Activated naive CD4-positive, alpha-beta T cell treated with anti-CD3 and anti-CD28 coated beads for 36 hours (primary cell): ENCODE measurements at places on chromosomes 2 and 18.
A peak's percentile ranks its signal among the peaks of the same experiment; 100 is the strongest.

DNA sequence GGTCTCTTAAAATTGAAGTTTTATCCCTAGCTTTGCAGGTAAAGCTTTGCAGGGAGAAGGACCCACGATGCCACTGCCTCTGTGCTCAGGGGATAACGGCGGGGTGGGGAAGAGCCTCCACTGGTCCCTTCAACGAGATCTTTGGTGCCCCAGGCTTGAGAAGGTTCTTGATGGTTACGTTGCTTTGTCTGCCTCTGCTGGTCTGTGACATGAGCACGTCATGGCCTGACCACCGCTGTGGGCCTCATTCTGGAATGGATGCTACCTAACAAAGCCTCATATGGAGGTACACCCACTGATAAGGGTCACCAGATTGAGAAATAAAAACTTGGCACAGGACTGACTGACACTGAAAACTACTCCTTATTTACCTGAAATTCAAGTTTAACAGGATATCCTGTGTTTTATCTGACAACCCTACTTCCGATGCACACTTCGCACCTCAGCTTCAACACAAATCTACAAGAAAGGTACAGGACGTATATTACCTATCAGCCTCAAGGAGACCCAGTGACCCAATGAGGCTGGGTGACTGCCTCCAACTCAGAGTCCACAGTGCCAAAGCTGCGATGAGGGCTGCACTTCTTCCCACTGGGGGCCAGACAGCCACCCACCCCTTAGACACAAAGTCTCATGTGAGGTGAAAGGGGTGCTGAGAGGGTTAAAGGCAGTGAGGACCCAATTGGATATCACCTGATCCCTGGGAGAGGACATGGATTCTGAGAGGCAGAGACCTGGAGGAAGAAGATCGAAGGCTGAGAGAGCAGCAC is 64.9 kb downstream of the EIPR1 start:
- peaks cover 6% of the 10 kb centered on the region for H3K4me1 ChIP-seq
- H3K36me3 ChIP-seq, result peaks cover 1% of the 10 kb centered on the region
- H3K27ac ChIP-seq, result no peak overlapping the region

- H3K27me3 ChIP-seq, result no peaks in the 10 kb centered on the region
- no peak for DNase-seq
- H3K27ac ChIP-seq, result no peak overlapping the region
- H3K4me3 ChIP-seq, result no peak overlapping the region
- peaks cover 55% of the 10 kb centered on the region for H3K4me1 ChIP-seq
Measured at GRCh38 chr2:6946722-6947121, 29.5 kb downstream of the RNF144A start.

- peak overlapping the region; percentile 19 for H3K27ac ChIP-seq
- H3K4me1 ChIP-seq, result peaks cover 35% of the 10 kb centered on the region
- peaks cover 47% of the 10 kb centered on the region for H3K36me3 ChIP-seq
- no peak for DNase-seq
Measured at GRCh38 chr18:23541349-23542093, 38.2 kb downstream of the RMC1 start.

- no peaks in the 10 kb centered on the region for H3K36me3 ChIP-seq
- H3K4me3 ChIP-seq, result peak overlapping the region; percentile 93
- peaks cover 51% of the 10 kb centered on the region for H3K4me1 ChIP-seq
- peak overlapping the region; percentile 93 for H3K27ac ChIP-seq
- no peaks in the 10 kb centered on the region for H3K27me3 ChIP-seq
Measured at GRCh38 chr2:160492401-160493226, 993 bp downstream of the RBMS1 start.

DNA sequence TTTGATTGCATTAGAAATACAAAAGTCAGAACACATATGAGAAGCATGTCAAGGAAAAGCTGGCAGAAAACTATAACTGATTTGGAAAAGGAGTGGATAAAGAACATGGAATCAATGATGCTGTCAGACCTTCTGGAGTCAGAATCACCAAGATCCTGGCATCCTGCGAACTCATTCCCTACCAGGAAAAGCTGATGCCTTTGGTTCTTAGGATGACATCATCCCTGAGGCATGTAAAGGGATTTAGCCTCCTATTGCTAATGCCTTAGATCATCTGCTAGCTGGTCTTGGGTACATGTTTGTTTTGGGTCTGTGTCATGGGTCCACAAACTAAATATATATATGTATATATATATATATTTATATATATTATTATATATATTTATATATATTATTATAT is 680.7 kb downstream of the EPHA4 start:
- H3K4me1 ChIP-seq, result no peaks in the 10 kb centered on the region
- DNase-seq, result no peak
- H3K27ac ChIP-seq, result no peak overlapping the region

- DNase-seq, result no peak
- no peaks in the 10 kb centered on the region for H3K36me3 ChIP-seq
- no peak overlapping the region for H3K27ac ChIP-seq
Measured at GRCh38 chr2:21401022-21401698, 277.4 kb downstream of the TDRD15 start.

- no peak for DNase-seq
- H3K27me3 ChIP-seq, result peaks cover 6% of the 10 kb centered on the region
- peaks cover 79% of the 10 kb centered on the region for H3K4me1 ChIP-seq
- H3K36me3 ChIP-seq, result peaks cover 2% of the 10 kb centered on the region
Measured at GRCh38 chr2:239294571-239295054, 106.2 kb downstream of the HDAC4 start.

DNA sequence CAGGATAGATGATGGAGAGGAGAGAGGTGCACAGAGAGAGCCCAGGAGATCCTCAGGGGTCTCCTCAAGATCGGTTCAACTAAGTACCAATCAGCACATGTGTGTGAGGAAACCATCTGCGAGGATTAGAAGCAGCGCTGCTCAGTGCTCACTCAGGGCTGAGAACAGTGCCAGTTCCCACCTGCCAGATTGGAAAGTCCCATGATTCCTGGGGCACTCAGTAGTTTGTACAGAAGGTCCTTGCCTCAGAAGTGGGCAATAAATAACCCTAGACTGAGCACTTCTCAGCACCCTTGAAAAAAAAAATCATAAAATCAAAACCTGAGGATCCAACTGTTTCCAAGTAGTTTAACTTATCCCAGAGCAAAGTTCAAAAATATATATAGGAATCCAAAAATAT is 53.8 kb downstream of the SEMA4F start:
- H3K36me3 ChIP-seq, result no peaks in the 10 kb centered on the region
- H3K27me3 ChIP-seq, result no peaks in the 10 kb centered on the region
- H3K4me3 ChIP-seq, result no peak overlapping the region

GRCh38 chr18:46628206-46628605 is 28.8 kb downstream of the LOXHD1 start:
- no peak overlapping the region for H3K4me3 ChIP-seq
- peaks cover 13% of the 10 kb centered on the region for H3K4me1 ChIP-seq
- no peak for DNase-seq
- no peaks in the 10 kb centered on the region for H3K27me3 ChIP-seq

DNA sequence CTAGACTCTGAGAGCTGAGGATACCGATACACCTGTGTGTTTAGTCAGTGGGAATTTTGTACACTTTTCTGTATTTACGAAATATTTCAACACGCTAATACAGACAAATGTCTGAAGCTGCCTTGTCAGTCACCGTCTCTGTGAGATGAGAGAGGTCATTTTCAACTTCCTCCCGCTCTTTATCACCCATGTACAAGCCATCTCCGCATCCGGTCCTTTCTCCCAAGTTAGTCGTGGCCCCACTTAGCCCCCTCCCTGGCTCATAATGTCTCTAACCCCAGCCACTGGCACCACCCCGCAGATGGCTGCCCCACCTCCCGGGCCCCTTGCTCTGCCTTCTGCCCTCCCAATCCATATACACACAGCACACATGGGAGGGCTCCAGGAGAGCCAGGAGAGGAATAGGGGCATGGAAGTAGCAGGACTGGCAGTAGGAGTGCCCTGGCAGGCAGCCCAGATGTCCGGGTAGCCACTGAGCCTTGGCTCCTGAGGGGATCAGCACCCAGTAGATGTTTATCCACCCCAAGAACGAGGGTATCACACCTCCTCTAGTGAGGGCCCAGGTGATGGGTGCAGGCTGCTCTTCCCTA is 2.0 kb upstream of the RUFY4 start:
- no peak overlapping the region for H3K4me3 ChIP-seq
- peaks cover 6% of the 10 kb centered on the region for H3K4me1 ChIP-seq
- H3K27ac ChIP-seq, result no peak overlapping the region
- no peak for DNase-seq

- H3K27me3 ChIP-seq, result no peaks in the 10 kb centered on the region
- peaks cover 17% of the 10 kb centered on the region for H3K4me1 ChIP-seq
- peak; percentile 23 for DNase-seq
- peak overlapping the region; percentile 68 for H3K27ac ChIP-seq
- H3K36me3 ChIP-seq, result no peaks in the 10 kb centered on the region
Measured at GRCh38 chr2:176002688-176003210, 682 bp upstream of the LNPK start.

- peaks cover 6% of the 10 kb centered on the region for H3K27me3 ChIP-seq
- DNase-seq, result no peak
- H3K4me1 ChIP-seq, result no peaks in the 10 kb centered on the region
- no peak overlapping the region for H3K27ac ChIP-seq
- H3K36me3 ChIP-seq, result no peaks in the 10 kb centered on the region
Measured at GRCh38 chr2:149320362-149320761, 10.0 kb upstream of the LYPD6 start.

- H3K27ac ChIP-seq, result no peak overlapping the region
- no peaks in the 10 kb centered on the region for H3K36me3 ChIP-seq
- no peak for DNase-seq
- H3K27me3 ChIP-seq, result peaks cover 4% of the 10 kb centered on the region
- H3K4me3 ChIP-seq, result no peak overlapping the region
- no peaks in the 10 kb centered on the region for H3K4me1 ChIP-seq
Measured at GRCh38 chr2:182170341-182170740, 184.7 kb downstream of the PPP1R1C start.

DNA sequence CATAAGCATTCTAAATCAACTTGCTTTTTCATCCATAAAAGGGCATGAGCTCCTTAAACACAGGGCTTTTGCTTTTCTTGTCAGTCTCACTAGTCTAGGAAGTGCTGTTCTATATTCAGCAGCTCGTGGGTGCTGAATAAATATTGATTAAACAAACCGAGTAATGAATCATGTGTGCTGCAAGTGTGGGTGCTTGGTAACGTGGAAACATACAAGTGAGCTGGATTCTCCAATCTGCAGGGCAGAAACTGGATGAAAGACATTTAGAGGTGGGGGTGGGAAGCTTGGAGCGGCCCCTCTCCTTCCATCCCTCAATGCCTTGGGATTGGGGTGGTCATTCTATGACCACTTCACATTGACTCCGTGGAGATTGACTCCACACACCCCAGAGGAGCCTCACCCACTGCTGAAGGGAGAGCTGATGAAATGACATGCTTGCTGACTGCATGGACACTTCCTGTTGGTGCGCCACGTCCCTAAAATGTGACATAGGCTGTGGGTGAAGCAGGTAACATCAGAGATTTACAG is 114.6 kb downstream of the DOCK10 start:
- H3K36me3 ChIP-seq, result peaks cover 66% of the 10 kb centered on the region
- H3K4me3 ChIP-seq, result peak overlapping the region; percentile 58
- peak overlapping the region; percentile 98 for H3K27ac ChIP-seq
- H3K27me3 ChIP-seq, result no peaks in the 10 kb centered on the region
- H3K4me1 ChIP-seq, result peaks cover 97% of the 10 kb centered on the region
- peak; percentile 86 for DNase-seq

GRCh38 chr2:121103960-121104359 is 181.0 kb downstream of the TFCP2L1 start:
- H3K36me3 ChIP-seq, result no peaks in the 10 kb centered on the region
- no peak overlapping the region for H3K27ac ChIP-seq
- H3K4me3 ChIP-seq, result no peak overlapping the region

GRCh38 chr18:59743566-59743965 is 46.3 kb upstream of the CCBE1 start:
- DNase-seq, result no peak
- peaks cover 3% of the 10 kb centered on the region for H3K27me3 ChIP-seq
- no peaks in the 10 kb centered on the region for H3K36me3 ChIP-seq
- H3K27ac ChIP-seq, result no peak overlapping the region
- no peaks in the 10 kb centered on the region for H3K4me1 ChIP-seq

- peaks cover 75% of the 10 kb centered on the region for H3K4me1 ChIP-seq
- H3K4me3 ChIP-seq, result no peak overlapping the region
- DNase-seq, result no peak
Measured at GRCh38 chr18:79684787-79685186, 5.2 kb downstream of the CTDP1 start.

GRCh38 chr18:79797518-79798345 is at the start of gene KCNG2:
KCNG2 (plus strand) TSS chr18:79797938; CDS start chr18:79863668, 65,730 bp downstream.
- H3K4me3 ChIP-seq, result peak within 1 kb of the TSS; percentile 43
- no peaks in the 10 kb centered on the region for H3K36me3 ChIP-seq
- H3K27ac ChIP-seq, result no peak within 1 kb of the TSS
- peaks cover 10% of the 10 kb centered on the region for H3K4me1 ChIP-seq
- peaks cover 38% of the 10 kb centered on the region for H3K27me3 ChIP-seq
- DNase-seq, result peak; percentile 51
